Stimulated activated naive CD8-positive, alpha-beta T cell treated with anti-CD3 and anti-CD28 coated beads, Interleukin-15, amount 100 ng/mL, for 72 hours (primary cell): ENCODE measurements at places on chromosomes 2 and 18.

DNA sequence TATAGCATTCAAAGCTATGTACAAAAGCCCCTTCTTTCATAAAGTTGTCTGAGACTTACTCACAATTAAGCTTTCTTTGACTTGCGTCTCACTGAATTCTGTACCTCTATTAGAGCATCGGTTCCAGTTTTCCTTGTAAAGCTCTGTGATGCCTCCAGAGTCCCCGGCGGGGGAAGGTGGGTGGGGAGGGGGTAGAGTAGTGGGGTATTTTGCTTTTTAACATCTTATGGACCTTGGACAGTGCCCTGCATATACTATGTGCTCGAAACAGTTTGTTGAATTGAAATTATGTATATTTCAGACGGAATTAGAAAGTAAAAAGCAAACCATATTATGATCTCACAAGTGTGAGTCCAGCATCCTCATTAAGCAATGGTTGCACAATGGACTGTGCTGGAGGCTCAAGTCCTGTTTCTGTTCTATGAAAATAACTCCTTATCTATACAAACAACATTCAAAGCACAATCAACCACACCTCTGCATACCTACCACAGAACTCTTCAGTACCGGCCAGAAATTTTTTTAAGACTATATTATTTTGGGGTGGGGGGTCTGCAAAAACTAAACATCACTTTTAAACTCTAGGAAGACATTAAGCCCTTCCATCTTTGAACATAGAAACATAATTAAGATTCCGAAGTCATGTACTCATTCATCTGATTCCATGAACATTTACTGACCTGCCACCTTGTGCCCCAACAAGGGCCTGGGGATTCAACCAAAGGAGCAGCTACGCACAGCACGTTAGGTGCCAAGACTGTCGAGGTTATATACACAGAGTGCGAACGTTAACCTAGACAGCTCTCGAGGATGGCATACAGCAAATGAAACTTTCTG lies 908 bp downstream of the STAT1 start:
- DNase-seq, result no peak

DNA sequence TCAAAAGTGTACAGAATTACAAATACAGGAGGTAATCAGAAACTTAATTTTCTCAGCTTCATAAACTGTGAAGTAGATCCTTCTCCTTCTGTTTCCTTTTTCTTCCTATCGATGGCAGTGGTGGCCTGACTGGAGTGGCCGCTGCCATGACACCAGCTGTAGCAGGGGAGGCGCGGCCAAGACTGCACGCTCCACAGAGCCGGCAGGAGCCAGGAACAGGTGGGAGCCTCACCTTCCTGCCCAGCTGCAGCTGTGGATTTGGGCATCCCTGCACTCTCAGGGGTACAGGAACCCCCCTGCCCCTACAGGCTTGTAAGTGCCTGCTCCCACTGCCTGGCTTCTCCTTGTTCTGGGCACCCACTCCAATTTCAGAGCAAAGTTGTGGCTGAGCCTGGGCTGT lies 76.1 kb downstream of the EPB41L3 start:
- no peak for DNase-seq

DNA sequence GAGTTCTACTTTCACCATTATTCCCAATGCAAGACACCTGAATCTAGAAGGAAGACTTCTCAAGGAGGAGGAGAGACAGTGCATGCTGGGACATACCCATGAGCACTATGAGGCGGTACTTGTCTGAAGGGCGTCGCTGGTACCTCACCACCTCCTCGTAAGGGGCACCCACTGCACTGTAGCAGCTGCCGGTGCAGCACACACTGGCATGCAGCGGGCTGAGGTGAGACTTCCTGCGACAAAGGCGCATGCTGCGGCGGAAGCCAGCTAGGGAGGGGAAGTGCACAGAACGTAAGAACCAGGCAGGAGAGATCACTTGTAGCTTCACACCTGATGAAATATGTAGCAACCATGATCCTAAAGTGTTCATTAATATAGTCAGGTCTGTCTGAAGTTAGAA lies 12.8 kb upstream of the TMEM237 start:
- DNase-seq, result no peak

GRCh38 chr18:41973983-41974382 lies 18.9 kb downstream of the PIK3C3 start:
- DNase-seq, result no peak

DNA sequence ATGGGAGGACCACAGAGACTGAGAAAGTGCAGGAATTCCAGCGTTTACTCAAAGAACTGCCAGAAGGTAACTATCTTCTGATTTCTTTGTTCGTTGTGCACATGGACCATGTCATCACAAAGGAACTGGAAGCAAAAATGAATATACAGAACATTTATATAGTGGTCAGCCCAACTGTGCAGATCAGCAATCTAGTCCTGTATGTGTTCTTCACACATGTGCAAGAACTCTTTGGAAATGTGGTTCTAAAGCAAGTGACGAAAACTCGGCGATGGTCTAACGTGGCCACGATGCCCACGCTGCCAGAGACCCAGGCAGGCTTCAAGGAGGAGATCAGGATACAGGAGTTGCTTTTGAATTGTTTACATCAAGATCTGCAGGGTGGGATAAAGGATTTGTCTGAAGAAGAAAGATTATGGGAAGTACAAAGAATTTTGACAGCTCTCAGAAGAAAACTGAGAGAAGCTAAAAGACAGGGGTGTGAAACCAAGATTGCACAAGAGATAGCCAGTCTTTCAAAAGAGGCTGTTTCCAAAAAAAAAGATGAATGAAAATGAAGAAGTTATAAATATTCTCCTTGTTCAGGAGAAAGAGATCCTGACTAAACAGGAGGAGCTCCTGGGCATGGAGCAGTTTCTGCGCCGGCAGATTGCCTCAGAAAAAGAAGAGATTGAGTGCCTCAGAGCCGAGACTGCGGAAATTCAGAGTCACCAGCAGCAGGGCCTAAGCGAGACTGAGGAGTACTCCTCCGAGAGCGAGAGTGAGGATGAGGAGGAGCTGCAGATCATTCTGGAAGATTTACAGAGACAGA lies 8.3 kb upstream of the CHST10 start:
- DNase-seq, result no peak

- DNase-seq, result no peak
Measured at GRCh38 chr2:240785424-240786335, 34.3 kb downstream of the KIF1A start.

DNA sequence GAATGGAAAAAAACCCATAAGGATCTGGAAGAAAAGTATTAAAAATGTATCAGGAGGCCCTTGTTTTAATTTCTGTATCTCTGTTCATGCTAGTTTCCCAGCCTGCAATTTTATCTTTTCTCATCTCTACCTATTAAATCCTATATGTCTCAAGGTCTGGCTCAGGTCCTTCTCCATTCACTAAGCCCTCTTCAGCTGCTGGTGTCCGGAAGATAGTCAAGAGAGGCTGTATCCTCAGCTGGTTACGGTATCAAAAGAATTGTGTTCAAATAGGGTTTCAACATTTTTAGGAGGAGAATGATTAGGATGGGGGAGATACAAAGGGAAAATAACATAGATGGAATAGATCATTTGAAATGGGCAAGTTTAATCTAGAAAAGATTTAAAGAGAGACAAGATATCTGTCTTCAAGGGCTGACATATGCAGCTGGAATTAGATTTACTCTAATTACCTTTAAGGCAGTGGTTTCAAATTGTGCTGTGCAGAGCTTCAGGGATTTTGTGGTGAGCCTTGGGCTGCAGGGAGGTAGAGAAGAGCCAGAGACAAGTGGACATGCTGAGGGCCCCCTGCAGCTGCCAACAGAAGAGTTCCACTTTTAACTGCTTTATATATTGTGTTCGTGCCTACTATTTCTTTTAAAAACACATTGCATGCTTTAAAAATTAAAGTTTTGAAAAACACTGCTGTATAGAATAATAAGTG lies 24.1 kb downstream of the GREB1L start:
- no peak for DNase-seq

- no peak for DNase-seq
Measured at GRCh38 chr2:237801466-237801865, 2.9 kb downstream of the RBM44 start.

DNA sequence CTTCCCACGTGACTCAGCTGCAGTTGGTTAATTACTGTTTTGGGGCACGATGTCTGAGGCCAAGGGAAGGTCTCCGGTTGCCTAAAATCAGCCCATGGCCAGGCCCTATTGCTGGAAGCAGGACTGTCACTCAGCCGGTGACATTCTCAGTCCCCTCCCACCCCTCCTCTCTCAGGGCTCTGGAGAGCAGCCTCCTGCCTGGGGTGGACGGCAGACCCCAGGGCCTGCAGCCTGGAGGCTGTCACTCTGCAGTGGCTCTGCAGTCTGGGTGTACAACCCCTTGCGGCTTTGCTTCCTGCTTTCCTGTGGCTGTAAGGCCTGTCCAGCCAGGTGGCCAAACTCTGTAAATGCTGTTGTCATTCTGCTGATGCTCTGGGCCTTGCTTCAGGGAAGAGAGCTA lies 32.8 kb downstream of the ZBTB7C start:
- no peak for DNase-seq
